ENCODE measurements at places on chromosomes 3 and 15.

GRCh38 chr15:69490356-69491037, 37.9 kb downstream of the RPLP1 start:
- no peak for DNase-seq

GRCh38 chr3:141294848-141295247, 63.2 kb downstream of the PXYLP1 start:
- DNase-seq, result no peak

GRCh38 chr15:58587486-58587885, 155.7 kb downstream of the LIPC start:
- DNase-seq, result no peak

DNA sequence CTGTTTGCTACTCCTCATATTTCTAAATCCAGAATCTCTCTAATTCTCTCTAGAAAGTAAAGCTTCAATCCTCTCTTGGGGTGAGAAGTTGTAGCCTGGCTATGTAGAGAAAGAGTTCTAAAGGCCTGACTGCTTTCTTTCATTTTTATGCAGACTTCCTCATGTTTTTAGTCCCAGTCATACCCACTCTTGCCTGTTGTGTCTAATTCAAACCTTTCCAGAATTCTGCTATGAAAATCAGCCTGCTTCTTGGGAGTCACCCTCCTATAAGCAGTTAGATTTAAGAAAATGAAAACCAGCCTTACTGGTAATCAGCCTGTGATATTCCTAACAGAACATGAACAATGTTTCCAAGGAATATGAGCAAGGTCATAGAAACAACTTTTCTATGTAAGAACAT, 14.8 kb upstream of the ZNF639 start:
- no peak for DNase-seq

- DNase-seq, result no peak
Measured at GRCh38 chr3:138103466-138103865, 11.9 kb downstream of the DZIP1L start.

DNA sequence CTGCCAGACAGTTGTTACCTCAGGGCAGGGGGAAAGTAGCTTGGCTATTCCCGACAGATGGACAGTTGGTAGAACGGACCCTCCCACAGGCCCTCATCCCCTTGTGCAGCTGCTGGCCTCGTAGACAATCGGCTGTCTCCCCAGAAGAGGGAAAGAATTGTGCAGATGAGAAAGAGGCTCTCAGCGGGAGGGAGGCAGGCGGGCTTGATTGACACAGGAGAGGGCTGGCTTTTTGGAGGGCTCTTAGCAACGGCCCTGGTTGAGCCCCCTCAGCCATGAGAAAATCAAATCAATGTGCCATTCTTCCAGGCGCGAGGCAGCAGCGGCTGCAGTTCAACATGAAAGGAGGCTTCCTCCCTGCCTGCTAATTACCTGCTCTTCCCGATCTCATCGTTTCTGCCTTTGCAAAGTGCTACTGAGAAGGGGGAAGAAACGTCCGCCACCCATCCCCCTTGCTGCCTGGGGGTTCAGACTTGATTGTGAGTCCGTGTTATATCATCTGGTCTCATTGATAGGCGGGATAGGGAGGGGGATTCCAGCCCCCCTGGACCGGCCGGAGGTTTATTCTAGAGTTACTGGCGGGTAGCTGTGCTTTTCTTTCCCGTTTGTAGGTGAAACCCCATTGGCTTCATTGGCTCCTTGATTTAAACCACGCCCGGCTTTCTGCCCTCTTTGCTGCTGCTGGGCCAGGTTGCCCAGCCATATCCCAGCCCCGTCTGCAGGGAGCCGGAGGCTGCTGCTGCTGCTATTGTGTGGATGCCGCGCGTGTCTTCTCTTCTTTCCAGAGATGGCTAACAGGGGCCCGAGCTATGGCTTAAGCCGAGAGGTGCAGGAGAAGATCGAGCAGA, at the start of gene TAGLN3:
TAGLN3 (plus strand) TSS at position 287 of the 848 bp plus-strand sequence; CDS start at position 788, 501 bp downstream.
- no peak for DNase-seq

DNA sequence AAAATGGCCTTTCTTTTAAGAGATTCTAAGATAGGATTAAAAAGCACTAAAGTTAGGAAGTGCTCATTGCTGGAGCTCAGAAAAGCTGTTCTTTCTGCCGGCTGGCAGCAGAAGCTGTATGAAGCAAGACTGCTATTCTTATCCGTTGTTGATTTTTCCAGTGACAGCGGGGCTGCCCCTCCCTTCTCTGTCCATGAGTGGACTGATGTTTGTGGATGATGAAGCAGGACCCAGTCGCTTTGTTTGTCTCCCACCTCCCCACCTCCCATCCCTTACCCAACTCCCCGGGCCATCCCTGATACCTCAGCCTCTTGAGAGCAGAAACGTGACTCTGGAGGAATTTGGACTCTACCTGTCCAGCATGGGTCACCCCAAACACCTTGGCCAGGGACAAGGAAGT, 10.3 kb upstream of the MUSTN1 start:
- DNase-seq, result no peak

- no peak for DNase-seq
Measured at GRCh38 chr3:105415951-105416350, 49.2 kb downstream of the ALCAM start.

DNA sequence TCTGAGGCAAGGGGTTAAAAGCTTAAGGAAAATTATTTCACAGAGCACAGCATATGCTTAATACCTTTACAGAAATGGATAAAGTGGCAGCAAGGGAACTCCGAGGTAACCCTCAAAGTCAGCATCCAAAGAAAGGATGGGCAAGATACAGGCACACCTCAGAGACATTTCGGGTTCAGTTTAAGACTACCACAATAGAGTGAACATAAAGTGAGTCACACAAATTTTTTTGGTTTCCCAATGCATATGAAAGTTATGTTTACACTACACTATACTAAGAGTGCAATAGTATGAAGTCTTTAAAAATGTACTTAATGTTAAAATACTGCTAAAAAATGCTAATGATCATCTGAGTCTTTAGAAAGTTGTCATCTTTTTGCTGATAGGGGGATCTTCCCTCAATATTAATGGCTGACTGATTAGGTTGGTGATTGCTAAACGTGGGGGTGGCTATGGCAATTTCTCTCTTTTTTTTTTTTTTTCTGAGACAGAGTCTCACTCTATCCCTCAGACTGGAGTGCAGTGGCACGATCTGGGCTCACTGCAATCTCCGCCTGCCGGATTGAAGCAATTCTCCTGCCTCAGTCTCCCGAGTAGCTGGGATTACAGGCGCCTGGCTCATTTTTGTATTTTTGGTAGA, 10.0 kb downstream of the UBR1 start:
- DNase-seq, result no peak

DNA sequence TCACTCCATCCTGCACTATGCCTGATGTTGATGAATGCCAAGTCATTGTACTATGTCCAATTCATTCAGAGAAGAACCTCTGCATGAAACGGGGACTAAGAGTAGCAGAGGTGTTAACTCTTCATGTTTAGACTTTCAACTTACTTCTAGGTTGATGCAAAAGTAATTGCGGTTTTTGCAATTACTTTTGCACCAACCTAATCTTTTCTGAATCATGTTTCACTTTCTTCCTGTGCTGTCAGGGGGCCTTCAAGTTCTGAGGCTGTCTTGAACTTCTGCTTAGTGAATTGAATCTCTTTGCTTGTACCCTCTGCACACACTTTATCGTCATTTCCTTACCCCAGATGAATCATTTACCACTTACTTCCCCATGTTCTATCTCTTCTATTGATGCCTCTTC, 636.2 kb downstream of the NAALADL2 start:
- no peak for DNase-seq

DNA sequence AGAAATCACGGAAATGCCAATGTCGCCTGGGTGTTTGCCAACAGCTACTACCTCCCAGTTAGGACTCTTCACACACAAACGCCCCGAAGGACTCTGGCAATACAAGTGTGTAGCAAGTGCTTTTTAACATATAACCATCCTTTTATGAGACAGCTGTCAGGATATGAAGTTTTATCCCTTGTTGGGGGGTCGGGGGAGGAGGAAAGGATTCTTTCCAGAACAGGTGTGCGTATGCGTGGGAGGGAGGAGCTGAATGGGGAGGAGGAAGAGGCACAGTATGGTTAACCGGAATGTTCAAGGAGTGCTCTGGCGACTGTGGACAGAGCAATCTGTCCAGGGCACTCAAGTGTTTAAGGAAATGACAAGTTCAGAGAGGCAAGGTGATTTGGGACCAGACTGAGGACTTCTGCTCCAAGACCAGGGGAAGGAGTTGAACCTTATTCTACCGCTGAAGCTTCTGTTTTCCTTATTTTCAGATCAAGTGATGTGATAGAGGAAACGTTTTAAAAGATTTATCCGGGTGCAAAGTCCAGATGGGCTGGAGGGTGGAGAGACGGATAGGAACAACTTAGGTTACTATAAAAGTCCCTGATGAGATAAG, 1.3 kb downstream of the TSPAN3 start:
- no peak for DNase-seq

DNA sequence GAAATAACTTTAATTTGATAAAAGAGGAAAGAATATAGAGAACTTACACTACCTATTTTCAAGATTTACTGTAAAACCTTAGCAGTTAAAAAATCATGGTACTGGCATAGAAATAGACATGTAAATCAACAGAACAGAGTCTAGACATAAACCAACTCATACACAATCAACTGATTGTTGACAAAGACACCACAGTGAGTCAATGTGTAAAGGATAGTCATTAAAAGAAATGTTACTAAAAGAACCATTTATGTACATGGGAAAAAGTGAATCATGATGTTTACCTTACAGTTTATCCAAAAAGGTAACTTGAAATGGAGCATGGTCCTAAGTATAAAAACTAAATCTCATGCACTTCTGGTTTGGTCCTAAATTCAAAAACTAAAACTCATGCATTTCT, 847.4 kb downstream of the IGSF11 start:
- no peak for DNase-seq

DNA sequence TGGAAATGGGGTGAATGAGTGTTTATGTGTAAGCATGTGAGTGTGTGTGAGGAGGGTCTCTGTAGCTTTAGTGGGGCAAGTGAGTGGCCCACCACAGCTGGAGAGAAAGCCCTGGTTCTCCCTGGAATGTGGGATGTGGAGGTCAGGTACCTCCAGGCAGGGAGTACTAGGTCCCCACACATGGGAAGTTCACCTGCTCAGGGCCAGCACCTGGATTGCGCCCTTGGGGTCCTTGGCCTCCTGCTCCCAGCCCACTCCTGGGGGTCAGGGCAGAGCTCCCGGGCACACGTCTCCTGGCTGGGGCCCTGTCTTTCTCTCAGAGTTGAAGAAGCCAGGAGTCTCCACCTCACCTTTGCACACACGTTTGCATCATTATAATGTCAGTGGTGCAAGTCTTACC, 40.0 kb upstream of the TMCC1 start:
- DNase-seq, result no peak

- DNase-seq, result no peak
Measured at GRCh38 chr3:57821765-57822164, 65.7 kb downstream of the SLMAP start.

GRCh38 chr15:91473894-91474545, 374.0 kb downstream of the SV2B start:
- DNase-seq, result no peak

- no peak for DNase-seq
Measured at GRCh38 chr3:140629357-140630137, 48.3 kb upstream of the TRIM42 start.

- no peak for DNase-seq
Measured at GRCh38 chr3:14871456-14872200, 52.9 kb downstream of the FGD5 start.

DNA sequence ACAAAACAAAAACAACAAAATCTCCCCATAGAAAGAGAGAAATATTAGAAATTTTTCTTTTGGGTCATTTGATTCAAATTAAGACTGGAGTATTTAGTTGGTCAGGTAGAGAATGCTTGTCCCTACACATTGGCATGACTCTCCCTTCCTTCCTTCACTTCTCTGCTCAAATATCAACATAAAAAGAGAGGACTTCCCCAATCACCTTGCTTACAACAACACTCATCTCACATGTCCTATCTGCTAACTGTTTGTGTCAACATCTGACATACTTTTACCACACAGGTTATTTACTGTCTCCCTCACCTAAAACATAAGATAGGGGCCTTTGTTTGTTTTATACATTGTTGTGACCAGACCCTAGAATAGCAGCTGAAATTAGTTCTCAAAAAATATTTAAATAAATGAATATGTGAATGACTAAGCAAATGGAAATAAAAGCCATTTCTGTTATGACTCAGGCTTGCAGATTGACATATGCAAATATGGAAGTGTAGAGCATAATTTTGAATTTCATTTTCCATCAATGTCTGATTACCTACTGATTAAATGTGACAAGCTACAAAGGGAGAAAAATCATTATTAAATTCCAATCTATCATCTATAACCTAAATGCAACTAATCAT, 304.8 kb downstream of the CTNNB1 start:
- DNase-seq, result no peak

- no peak for DNase-seq
Measured at GRCh38 chr3:197750858-197751737, 1.4 kb downstream of the FYTTD1 start.

GRCh38 chr3:172511783-172512762, 11.2 kb downstream of the TNFSF10 start:
- DNase-seq, result peak; percentile 26

- DNase-seq, result no peak
Measured at GRCh38 chr3:39428745-39429201, 22.3 kb downstream of the RPSA start.

GRCh38 chr15:89500397-89501270, 4.3 kb upstream of the RHCG start:
- DNase-seq, result no peak

DNA sequence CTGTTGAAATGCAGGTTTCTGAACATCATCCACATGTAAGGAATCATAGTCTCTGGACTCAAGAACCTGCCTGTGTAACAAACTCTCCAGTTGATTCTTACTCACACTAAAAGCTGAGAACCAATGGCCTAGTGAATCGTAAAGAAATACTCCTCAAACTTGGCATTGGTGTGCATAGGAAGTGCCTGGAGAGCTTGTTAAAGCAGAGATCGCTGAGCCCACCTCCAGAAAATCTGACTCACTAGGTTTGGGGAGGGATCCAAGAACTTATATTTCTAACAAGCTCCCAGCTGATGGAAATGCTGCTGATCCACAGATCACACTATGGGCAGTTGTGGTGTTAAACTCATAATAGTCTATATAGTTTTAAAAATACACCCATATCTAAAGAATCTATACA, 55.8 kb upstream of the LMCD1 start:
- no peak for DNase-seq

GRCh38 chr3:76965122-76965725, 74.7 kb upstream of the ROBO2 start:
- DNase-seq, result no peak

DNA sequence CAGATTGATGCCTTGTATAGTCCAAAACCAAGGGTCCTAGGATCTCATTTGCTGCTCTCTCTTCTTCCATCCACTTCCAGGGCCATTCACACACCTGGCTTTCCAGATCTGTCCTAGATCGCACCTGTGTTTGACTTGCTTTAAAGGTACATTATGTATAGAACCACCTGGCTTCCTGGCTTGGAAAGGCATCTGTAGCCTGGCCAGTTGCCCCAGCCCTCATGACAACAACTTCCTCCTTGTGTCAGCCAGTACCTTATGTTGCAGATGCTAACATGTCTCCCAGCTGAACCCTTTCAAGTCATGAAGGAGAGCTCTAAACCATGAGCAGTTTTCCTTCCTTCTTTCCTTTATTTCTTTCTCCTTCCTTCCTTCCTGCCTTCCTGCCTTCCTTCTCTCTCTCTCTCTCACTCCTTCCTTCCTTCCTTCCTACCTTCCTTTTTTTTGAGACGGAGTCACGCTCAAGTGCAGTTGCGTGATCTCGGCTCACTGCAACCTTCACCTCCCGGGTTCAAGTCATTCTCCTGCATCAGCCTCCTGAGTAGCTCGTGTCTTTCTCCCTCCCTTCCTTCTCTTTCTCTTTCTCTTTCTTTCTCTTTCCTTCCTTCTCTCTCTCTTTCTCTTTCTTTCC, 2.5 kb upstream of the HTR3C start:
- no peak for DNase-seq

- DNase-seq, result no peak
Measured at GRCh38 chr3:57951066-57951882, 56.9 kb upstream of the FLNB start.

GRCh38 chr3:16770021-16770420, 114.7 kb upstream of the PLCL2 start:
- DNase-seq, result no peak
